ENCODE measurements at places on chromosomes 5 and 9.

DNA sequence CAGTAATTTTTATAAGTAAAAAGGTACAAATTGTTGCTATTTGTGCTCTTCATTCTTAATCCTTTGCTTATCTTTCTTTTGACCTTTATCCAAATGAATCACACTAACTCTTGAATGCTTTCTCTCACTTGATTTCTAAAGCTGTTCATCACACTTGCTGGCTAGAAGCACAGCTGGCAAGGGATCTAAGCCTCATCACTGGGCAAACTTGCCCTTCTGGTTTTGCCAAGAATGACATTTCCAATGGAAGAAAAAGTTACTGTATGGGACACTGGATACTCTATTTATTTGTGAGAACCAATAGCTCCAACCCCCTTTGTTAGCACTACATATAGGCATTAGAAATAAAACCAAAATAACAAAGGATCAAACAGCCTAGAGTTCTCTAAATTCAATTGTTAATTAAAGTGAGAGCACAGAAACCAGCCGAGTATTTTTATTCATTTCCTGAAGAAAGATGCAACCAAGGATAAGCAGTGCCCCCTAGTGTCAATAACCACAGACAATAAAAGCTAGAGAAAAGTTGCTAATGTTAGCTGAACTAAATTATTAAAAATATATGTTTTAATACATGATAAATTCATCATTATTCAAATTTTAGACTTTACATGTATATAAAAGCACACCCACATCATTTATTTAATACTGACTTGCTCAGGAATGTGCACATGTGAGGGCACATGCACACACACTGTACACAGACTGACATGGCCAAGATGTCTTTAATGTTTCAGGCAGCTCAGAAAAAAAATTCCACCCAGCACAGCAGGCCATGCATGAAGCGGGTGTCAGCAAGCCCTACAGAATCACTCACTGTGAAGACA is 59.8 kb upstream of the POU5F2 start:
- no peak overlapping the region for H3K27ac ChIP-seq
- no peaks in the 10 kb centered on the region for H3K36me3 ChIP-seq
- H3K27me3 ChIP-seq: no peaks in the 10 kb centered on the region
- H3K4me1 ChIP-seq: no peaks in the 10 kb centered on the region
- no peak for DNase-seq

DNA sequence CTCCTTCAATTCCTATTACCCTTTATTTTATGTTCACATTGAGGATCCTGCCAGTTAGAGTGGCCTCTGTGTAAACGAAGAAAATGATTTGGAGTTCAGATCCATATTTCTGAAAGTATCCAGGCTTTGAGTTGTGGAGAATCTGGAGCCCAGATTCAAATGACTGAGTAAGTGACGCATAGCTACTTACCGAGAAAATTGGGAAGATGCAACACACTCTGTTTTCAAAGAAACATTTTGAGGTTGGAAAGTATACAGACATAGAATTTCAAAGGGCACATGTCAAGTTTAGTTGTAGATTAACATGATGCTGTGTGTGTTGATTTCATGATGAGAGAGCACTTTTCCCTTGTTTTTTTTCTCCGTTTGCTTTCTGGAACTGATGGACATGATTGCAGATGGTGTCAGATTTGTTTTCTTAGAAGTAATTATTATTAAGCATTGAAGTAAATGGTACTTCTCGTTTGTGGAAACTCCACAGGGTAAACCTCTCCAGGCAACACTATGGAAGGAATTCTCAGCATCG is 148.1 kb downstream of the KDM4C start:
- no peak overlapping the region for H3K27ac ChIP-seq
- H3K4me1 ChIP-seq: no peaks in the 10 kb centered on the region
- H3K36me3 ChIP-seq: no peaks in the 10 kb centered on the region
- no peak overlapping the region for H3K4me3 ChIP-seq
- no peaks in the 10 kb centered on the region for H3K27me3 ChIP-seq

GRCh38 chr9:126132746-126133145 is 193.9 kb upstream of the MVB12B start:
- no peaks in the 10 kb centered on the region for H3K36me3 ChIP-seq
- H3K27me3 ChIP-seq: no peaks in the 10 kb centered on the region
- DNase-seq: no peak

GRCh38 chr9:68678430-68678829 is 26.6 kb upstream of the PIP5K1B start:
- H3K4me1 ChIP-seq: no peaks in the 10 kb centered on the region
- no peak for DNase-seq
- H3K4me3 ChIP-seq: no peak overlapping the region
- H3K36me3 ChIP-seq: no peaks in the 10 kb centered on the region

DNA sequence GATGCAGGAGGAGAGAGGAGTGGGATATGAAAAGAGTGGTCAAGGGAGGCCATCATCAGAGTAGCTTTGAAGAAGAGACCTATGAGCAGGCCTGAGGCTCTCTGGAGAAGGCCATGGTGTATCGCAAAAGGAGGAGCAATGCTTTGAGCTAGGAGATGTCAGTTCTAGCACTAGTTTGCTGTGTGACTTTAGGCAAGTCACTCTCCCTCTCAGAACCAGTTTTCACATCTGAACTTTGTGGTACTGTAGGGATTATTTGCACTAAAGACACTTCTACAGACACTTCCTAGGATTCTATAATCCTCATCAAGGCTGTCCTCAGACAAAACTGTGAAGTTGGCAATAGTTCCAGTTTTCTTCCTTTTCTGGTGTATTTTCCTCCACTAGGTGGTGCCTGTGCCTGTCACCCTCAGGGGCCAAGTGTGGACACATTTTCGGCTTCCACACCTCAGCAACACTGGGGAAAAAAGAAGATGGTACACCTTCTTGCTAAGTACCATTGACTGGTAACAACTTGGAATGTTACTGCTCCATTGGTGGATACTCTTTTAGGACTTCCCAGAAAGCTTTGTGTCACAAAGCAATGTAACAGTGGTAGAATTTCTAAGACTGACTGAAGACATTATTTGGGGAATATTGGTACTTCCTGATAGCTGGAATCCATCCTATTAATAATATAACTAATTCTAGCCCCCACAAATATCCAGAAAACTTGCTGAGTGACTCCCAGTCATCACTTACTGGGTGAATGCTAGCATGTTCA is 9.9 kb downstream of the PAPPA start:
- no peak overlapping the region for H3K4me3 ChIP-seq
- no peak for DNase-seq
- H3K36me3 ChIP-seq: no peaks in the 10 kb centered on the region
- no peak overlapping the region for H3K27ac ChIP-seq
- H3K27me3 ChIP-seq: no peaks in the 10 kb centered on the region
- no peaks in the 10 kb centered on the region for H3K4me1 ChIP-seq

DNA sequence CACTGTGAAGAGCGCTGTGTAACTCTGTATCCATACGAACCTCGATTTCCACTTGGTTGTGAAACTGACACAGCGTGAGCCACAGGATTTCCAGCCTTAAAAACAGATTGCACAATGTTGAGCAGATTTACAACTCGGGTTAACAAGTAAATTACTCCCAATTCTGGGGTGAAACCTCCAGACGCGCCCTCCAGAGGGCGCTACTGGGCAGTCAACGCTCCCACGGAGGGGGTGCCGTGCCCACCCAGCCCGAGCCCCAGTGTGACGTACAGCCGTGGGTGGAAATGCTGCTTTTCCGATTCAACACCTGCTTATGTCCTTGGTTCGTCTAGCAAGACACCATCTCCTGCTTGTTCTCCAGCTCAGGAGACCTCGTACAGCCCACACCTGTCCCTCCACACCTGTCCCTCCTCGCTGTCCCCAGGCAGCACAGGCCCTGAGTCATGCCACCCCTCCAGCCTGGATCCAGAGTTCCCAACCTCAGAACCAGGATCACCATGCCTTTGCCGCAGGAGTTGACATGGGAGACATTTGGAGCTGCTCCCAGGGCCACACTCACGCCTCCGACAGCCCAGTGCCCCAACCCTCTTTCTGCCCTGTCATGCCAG is 34.4 kb upstream of the SLC6A3 start:
- H3K27me3 ChIP-seq: no peaks in the 10 kb centered on the region
- H3K4me1 ChIP-seq: no peaks in the 10 kb centered on the region
- peak overlapping the region; percentile 41 for H3K27ac ChIP-seq
- no peak overlapping the region for H3K4me3 ChIP-seq

GRCh38 chr5:163790497-163790896 is 285.1 kb downstream of the MAT2B start:
- no peaks in the 10 kb centered on the region for H3K27me3 ChIP-seq
- H3K36me3 ChIP-seq: no peaks in the 10 kb centered on the region
- H3K27ac ChIP-seq: no peak overlapping the region

- H3K36me3 ChIP-seq: no peaks in the 10 kb centered on the region
- no peaks in the 10 kb centered on the region for H3K27me3 ChIP-seq
- H3K27ac ChIP-seq: no peak overlapping the region
- DNase-seq: no peak
Measured at GRCh38 chr5:64341340-64341739, 164.5 kb upstream of the RGS7BP start.

- H3K4me1 ChIP-seq: no peaks in the 10 kb centered on the region
- no peaks in the 10 kb centered on the region for H3K36me3 ChIP-seq
- DNase-seq: no peak
- H3K27ac ChIP-seq: no peak overlapping the region
Measured at GRCh38 chr5:4089087-4089486, 493.5 kb downstream of the IRX1 start.
